Stimulated activated CD4-positive, alpha-beta T cell treated with anti-CD3 and anti-CD28 coated beads, Interleukin-1b, Interleukin-23, amount 100 ng/mL, for 4 hours (primary cell): ENCODE measurements at places on chromosomes 11 and 22.
A peak's percentile ranks its signal among the peaks of the same experiment; 100 is the strongest.

GRCh38 chr11:109507331-109507730, 85.3 kb downstream of the C11orf87 start:
- no peak for DNase-seq

- no peak for DNase-seq
Measured at GRCh38 chr11:99268886-99269285, 248.1 kb downstream of the CNTN5 start.

- DNase-seq, result no peak
Measured at GRCh38 chr11:99773646-99774045, 752.9 kb downstream of the CNTN5 start.

DNA sequence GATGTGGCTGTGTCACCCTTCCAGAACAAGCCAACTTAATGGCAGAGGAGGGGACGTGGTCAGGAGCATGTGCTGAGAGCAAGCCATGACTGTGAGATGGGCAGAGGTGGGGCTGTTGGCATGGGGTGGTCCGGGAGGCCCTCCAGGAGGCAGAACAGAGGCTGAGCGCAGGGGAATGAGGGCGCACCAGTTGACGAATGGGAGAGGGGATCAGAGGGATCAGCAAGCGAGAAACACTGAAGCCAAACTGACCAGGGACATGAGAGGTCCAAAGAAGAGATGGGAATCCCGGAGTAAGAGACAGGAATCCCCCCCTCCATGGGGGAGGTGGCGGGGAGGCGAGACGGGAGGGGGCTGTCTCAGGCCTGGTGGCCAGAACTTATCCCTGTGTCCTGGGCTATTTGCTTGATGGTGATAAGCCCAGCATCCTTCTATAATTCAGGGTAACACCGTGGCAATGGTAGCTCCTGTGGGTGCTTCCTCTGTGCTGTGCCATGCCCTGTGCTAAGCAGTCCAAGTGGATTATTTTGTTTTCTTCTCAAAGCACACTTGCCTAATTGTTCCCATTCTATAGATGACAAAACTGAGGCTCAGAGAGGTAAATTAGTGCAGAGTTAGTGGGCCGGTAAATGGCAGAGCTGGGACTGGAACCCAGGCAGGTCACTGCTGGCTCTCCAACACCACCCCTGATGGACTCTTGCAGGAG, 83.4 kb upstream of the SHISAL1 start:
- DNase-seq, result no peak

DNA sequence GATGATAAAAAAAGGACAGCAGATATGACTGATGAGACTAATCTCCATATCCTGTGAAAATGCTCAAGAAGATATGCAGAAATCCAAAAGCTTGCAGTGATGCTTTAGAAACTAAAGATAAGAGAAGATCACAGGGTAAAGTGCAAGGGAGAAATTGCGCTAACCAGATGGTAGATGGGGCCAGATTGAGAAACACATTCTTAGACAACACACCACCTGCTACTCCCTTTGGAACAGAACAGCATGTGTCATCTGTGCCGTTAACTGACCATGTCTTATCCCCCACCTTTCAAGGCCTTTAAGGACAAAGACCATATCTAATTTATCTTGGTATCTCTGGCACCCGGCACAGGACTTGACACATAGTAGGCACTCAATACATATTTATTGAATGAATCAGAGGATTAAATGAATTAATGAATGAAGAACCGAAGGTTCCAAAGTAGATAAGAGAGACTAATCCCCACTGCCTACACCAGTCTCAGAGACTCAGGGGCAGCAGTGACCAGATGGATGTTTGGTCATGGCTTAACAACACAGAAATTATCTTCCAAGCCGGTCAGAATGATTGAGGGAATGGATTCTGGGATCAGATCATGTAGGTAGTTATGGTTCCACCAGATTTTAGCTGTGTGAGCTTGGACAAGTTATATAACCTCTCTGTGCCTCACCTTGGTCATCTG, 12.3 kb upstream of the P2RY2 start:
- DNase-seq, result no peak

DNA sequence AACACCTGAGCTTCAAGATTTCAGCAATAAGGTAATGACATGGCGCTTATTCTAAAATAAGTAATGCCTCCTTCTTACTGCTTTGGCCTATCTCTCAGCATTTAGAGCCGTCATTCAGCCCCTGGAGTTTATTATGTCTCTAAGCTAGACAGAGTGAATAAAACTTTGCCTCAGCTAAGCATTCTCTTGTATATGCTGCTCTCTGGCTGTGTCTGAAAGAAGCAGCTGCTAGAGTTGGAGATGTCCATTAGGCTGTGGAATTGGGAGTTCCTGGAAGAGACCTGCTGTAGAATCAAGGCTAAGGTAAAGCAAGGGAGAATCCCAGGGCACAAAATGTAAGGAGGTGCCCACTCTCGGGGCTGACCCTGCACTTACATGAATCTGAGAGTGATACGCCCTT, 35.5 kb upstream of the TTC12 start:
- DNase-seq, result no peak

- peak; percentile 37 for DNase-seq
Measured at GRCh38 chr11:61947486-61948210, 2.5 kb upstream of the BEST1 start.

GRCh38 chr22:24310969-24311368, 40.3 kb downstream of the SPECC1L start:
- DNase-seq, result no peak

- no peak for DNase-seq
Measured at GRCh38 chr22:47794851-47795250, 1032.4 kb downstream of the TBC1D22A start.

DNA sequence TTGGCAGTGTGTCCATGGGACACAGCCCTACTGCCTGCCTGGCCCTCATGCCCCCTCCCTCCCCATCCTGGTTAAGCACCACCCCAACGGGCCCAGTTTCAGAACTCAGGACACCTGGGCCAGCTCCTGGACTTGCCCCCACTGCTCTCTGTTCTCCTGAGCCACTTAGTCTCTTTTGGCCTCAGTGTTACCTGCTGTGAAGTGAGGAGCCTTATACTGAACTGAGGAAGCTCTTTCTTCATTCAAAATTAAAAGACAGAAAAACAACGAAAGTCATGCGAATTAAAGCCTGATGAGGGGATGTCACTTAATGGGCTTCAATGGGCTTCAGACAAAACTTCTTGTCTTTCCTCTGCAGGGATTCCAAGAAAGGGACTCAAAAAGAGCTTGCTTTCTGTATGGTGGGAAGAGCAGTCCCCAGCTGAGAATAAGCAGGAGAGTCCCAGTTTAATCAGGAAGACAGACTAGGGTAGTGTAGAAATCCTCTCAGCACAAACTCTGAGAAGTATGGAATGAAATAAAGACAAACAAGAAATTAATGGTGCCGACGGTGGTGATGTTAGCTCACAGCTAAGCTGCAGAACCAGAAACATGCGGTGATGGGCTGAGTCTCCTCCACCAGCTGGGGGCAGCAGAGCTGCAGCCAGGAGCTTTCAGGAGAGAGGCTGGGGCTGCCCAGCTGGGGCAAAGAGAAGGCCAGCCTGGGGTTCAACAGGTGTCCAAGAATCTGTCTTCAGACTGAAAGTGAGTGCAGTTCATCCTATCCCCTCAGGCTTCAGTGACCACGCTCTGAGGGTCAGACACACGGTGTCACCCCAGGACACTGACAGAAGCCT, 101.0 kb downstream of the GGTLC2 start:
- DNase-seq, result no peak

DNA sequence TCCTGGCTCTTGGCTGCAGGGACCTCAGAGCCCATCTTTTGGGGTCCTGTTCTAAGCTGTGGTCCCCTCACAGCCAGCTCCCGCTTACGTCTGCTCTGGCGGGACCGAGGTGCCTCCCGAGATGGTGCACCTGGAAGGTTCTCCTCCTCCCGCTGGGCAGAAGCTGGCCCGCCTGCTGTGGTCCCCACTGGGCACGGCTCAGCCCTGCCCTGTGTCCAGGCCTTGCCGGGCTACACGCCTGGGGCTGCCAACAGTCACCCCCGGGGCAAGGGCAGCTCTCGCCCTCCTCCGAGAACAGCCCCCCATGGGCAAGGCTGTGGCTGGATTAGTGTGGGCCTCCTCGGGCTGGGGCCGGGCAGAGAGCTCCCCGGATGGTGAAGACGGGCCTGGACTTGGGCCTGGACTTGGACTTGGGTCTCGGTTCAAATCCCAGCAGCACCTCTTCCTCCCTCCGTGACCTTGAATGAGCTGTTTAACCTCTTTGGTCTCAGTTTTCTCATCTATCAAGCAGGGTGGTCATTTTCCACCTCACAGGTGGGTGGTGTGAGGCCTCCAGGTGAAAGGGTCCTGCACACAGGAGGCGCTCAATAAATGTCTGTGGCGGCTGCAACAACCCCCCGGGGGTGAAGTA, 998 bp downstream of the BAIAP2L2 start:
- DNase-seq, result no peak

DNA sequence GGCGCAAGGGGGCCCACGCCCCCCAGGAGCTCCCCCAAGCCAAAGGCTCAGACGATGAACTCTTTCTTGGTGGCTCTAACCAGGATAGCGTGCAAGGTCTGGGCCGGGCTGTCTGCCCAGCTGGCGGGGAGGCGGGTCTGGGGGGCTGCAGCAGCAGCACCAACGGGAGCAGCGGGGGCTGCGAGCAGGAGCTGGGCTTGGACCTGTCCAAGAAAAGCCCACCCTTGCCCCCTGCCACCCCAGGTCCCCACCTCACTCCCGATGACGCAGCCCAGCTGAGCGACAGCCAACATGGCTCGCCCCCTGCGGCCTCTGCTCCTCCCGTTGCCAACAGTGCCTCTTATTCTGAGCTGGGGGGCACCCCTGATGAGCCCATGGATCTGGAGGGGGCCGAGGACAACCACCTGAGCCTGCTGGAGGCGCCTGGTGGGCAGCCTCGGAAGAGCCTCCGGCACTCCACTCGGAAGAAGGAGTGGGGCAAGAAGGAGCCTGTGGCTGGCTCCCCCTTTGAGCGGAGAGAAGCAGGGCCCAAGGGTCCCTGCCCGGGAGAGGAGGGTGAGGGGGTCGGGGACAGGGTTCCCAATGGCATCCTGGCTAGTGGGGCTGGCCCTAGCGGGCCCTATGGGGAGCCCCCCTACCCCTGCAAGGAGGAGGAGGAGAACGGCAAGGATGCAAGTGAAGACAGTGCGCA, 21.6 kb upstream of the TMEM191C start:
- no peak for DNase-seq

DNA sequence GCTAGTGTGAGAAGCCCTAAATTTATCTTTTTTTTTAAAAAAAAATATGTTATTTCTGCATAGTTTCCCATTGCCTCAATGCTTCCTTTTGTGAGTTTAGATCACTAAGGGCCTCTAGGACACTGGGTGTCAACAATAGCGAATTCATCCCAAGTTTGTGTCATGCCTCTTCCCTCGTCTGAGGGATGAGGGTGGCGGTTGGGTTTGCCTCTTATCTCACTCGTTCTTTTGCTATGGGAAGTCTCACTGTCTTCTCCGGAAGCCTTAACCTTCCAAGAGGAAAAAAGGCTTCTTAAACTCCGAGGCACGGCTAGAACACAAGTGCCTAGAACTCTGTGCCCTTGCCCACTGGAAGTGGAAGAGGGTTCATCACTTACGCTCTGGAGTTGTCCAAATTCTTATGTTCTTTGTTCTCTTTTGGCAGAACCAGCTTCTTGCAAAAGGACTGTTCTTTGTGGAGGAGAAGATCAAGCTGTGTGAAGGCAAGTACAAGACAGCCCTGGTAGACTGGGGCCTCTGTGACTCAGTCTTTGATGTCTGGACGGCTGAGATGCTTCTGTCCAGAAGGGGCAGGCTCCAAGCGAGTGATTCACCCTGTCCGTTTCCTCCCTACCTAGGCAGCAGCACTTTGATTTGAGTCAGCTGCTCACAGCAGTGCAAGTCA, 78.5 kb downstream of the TRAF6 start:
- DNase-seq, result no peak

DNA sequence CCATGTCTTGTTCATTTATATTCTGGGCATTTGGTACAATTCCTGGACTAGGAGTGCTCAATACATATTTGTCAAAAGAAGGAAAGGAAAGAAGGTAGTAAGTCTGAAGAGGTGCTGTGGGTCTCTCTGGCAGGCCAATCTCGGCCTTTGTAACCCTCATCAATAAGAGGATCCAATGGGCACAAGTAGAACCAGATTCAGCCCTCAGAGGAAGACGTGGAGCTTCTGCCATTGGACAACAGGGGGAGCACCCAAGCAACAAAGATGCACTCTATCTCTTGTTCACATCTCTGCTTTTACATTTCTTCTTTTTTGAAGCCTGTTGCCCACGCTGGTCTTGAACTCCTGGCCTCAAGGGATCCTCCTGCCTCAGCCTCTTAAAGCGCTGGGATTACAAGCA, 2.2 kb upstream of the VPS11 start:
- peak; percentile 9 for DNase-seq

DNA sequence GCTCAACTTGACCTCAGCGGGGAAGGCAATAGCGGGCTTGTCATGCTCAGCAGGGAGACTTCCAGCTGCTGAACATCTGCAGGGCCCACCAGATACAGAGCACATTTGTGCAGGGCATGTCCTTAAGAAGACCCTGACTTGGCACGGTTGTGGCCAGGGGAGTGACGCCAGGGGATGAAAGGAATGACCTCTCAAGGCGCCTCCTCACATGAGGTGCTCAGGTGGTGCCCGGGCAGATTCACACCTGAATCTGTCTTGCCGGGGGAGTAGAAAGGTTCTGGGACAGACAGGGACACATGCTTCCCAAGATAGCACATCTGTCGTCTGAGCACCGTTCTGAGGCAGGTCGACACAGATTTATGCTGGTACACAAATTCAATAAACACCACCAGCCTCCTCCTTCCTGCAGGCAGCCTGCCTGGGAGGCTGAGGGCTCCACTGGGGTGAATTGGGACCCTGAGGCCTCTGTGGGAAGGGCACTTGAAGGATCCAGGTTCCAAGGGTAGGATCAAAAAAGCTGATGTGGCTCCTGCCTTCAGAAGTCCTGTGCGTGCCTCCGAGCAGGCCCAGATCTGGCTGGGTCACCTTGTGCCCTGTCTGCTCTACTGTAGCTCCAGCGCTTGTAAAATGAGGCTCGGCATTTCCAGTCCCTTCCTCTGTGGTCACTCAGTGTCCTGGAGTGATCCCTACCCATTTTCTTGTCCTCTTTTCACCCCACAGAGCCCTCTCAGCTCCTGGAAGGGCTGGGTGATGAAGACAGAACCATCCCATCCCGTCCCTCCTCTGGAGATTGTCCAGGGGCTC, 49.6 kb upstream of the NECTIN1 start:
- DNase-seq, result no peak

DNA sequence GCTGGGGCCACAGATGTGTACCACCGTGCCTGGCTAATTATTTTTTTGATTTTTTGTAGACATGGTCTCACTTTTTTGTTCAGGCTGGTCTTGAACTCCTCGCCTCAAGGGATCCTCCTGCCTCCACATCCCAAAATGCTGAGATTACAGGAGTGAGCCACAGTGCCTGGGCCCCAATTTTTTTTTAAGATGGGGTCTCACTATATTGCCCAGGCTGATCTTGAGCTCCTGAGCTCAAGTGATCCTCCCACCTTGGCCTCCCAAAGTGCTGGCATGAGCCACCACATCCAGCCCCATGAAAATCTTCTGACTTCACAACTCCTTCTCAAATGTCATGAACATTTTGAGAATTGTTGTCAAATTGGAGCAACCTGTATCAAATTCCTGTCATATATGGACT, 2.3 kb upstream of the ANKRD54 start:
- no peak for DNase-seq

DNA sequence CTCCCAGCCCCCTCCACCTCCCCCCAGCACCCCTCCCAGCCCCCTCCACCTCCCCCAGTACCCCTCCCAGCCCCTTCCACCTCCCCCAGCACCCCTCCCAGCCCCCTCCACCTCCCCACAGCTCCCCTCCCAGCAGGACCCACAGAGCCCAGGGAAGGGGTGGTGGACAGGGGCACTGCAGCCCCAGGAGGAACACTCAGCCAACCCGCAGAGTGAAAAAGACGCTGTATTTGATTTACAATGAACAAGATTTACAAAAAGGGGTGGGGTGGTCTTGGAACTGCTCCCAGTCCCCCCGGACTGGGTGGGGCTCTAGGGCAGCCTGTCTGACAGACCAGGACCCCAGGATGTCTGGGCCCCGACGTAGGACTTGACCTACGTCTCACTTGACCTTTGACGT, 4.6 kb upstream of the MAPK11 start:
- no peak for DNase-seq
